ENCODE measurements at places on chromosomes 7 and 10. TPM values are rescaled to one million over a fixed set of nuclear protein-coding genes. Genes with fewer than 3 reads are reported as not detected.

Gene CLEC2L
- total RNA-seq = not detected

Gene PRRT4
- 0.19 TPM for total RNA-seq

Gene PPP1R3A
- total RNA-seq = not detected

Gene CFAP69
- 3.2 TPM for total RNA-seq

Gene PRSS37
- total RNA-seq = not detected

Gene ABCB1
- total RNA-seq = 0.09 TPM

Gene TFPI2
- total RNA-seq = 271 TPM

Gene NOS3
- total RNA-seq = 0.17 TPM

Gene MSS51
- 0.36 TPM for total RNA-seq

Gene TDRD1
- total RNA-seq = not detected

Gene COL17A1
- total RNA-seq = 1.8 TPM

Gene PAOX
- total RNA-seq = 2.4 TPM

Gene HABP2
- 0.13 TPM for total RNA-seq

All from A549 treated with DMSO at 1 μM for 4 hours (cell line).